ENCODE measurements at places on chromosomes 4 and X.

- no peak overlapping the region for H3K27ac ChIP-seq
- no peak overlapping the region for H3K4me3 ChIP-seq
- DNase-seq: no peak
- H3K27me3 ChIP-seq: no peaks in the 10 kb centered on the region
- H3K4me1 ChIP-seq: no peaks in the 10 kb centered on the region
These were observed 102.6 kb upstream of the SCML1 start for GRCh38 chrX:17634542-17635207.

- no peak for DNase-seq
- H3K4me1 ChIP-seq: no peaks in the 10 kb centered on the region
- no peaks in the 10 kb centered on the region for H3K27me3 ChIP-seq
- H3K4me3 ChIP-seq: no peak overlapping the region
- H3K36me3 ChIP-seq: peaks cover 3% of the 10 kb centered on the region
These were observed 22.6 kb upstream of the CD38 start for GRCh38 chr4:15755321-15756155.

- H3K4me3 ChIP-seq: no peak overlapping the region
- no peaks in the 10 kb centered on the region for H3K36me3 ChIP-seq
- no peak overlapping the region for H3K27ac ChIP-seq
- no peaks in the 10 kb centered on the region for H3K27me3 ChIP-seq
These were observed 42.1 kb upstream of the ANKRD50 start for GRCh38 chr4:124754681-124755080.

GRCh38 chr4:172851534-172851933 is 317.1 kb upstream of the GALNT7 start:
- H3K4me1 ChIP-seq: no peaks in the 10 kb centered on the region
- H3K27me3 ChIP-seq: no peaks in the 10 kb centered on the region
